Heart right ventricle (tissue), 16 donors: ENCODE measurements at places on chromosomes 16 and 17. TPM values are rescaled to one million over a fixed set of nuclear protein-coding genes. Genes with fewer than 3 reads are reported as not detected.
A peak's percentile ranks its signal among the peaks of the same experiment; 100 is the strongest.

GRCh38 chr17:12388226-12388625, 277.5 kb upstream of the MYOCD start:
- H3K36me3 ChIP-seq, result no peaks in the 10 kb centered on the region
- H3K27ac ChIP-seq, result no peak overlapping the region
- DNase-seq, result no peak

GRCh38 chr16:74577882-74578366, 29.0 kb downstream of the GLG1 start:
- H3K36me3 ChIP-seq, result no peaks in the 10 kb centered on the region
- H3K4me1 ChIP-seq, result peaks cover 44% of the 10 kb centered on the region
- H3K4me3 ChIP-seq, result no peak overlapping the region
- no peak for DNase-seq
- H3K27ac ChIP-seq, result no peak overlapping the region
- H3K27me3 ChIP-seq, result no peaks in the 10 kb centered on the region

- peaks cover 4% of the 10 kb centered on the region for H3K27me3 ChIP-seq
- H3K36me3 ChIP-seq, result no peaks in the 10 kb centered on the region
- H3K27ac ChIP-seq, result no peak overlapping the region
- DNase-seq, result no peak
Observed at GRCh38 chr16:12583237-12583897, 220.3 kb downstream of the CPPED1 start.

DNA sequence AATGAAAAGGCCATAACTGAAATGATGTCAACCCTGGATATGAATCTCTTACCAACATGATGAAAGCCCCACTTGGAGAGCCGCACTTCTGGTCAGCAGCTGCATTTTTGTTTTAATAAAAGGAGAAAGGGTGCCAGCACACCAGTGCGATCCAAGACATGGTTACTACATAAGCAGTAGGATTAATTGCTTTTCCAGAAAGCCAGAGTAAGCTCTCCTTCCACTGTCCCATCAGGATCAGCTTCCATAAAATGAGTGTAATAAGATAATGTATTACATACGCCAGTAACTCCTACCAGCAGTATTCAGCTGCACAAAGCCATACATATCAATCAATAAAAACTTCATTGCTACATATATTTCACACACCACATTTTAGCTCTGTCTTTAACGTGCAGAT, 26.3 kb upstream of the NACA2 start:
- no peak overlapping the region for H3K27ac ChIP-seq
- no peaks in the 10 kb centered on the region for H3K36me3 ChIP-seq
- no peaks in the 10 kb centered on the region for H3K4me1 ChIP-seq
- no peaks in the 10 kb centered on the region for H3K27me3 ChIP-seq

DNA sequence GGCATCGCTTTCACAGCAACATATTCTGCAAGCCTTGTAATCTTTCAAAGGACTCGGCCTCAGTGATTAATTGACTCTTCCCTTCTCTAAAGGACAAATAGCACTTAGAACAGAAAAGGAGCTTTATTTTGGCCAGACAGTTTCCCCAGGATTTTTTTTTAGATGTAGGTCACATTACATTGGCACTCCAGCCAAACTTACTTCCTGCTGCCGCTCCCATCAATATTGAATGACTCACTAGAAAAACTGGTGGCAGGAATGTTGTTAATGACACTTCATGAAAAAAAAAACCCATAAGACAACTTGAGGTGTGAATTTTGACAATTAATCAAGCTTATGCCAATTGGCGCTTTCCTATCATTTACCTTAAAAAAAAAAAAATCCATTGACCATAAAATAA, 432.6 kb downstream of the TOX3 start:
- no peak overlapping the region for H3K4me3 ChIP-seq
- H3K36me3 ChIP-seq, result no peaks in the 10 kb centered on the region
- H3K4me1 ChIP-seq, result no peaks in the 10 kb centered on the region
- H3K27me3 ChIP-seq, result no peaks in the 10 kb centered on the region

- no peaks in the 10 kb centered on the region for H3K27me3 ChIP-seq
- DNase-seq, result peak; percentile 59
- peak overlapping the region; percentile 97 for H3K27ac ChIP-seq
- H3K4me3 ChIP-seq, result no peak overlapping the region
Observed at GRCh38 chr17:73293480-73293911, 18.3 kb downstream of the CDC42EP4 start.

DNA sequence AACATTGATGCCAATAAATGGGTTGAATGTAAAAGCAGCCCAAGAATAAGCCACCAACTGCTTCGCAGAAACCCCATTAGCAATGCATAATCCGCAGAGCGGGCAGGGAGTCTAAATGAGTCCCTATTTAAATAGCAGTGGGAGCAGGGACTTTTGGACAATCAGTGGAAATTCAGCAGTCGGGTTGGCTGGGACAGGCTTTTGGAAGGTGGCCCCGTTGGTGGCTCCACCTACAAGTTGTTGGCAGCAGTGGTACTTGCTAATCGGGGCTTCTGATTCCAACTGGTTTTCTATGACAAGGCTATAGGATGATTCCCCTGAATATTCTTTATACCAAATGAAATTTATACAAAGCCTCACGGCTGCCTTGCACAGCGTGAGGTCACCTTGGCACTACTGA, 86.3 kb downstream of the WDR59 start:
- DNase-seq, result no peak
- no peak overlapping the region for H3K4me3 ChIP-seq
- no peak overlapping the region for H3K27ac ChIP-seq
- peaks cover 2% of the 10 kb centered on the region for H3K4me1 ChIP-seq

GRCh38 chr17:31499771-31500554, 108.5 kb downstream of the RAB11FIP4 start:
- no peaks in the 10 kb centered on the region for H3K4me1 ChIP-seq
- H3K27me3 ChIP-seq, result no peaks in the 10 kb centered on the region
- H3K4me3 ChIP-seq, result no peak overlapping the region
- peak; percentile 71 for DNase-seq
- H3K36me3 ChIP-seq, result no peaks in the 10 kb centered on the region

- no peaks in the 10 kb centered on the region for H3K4me1 ChIP-seq
- DNase-seq, result no peak
- no peaks in the 10 kb centered on the region for H3K36me3 ChIP-seq
- H3K4me3 ChIP-seq, result no peak overlapping the region
- no peak overlapping the region for H3K27ac ChIP-seq
- H3K27me3 ChIP-seq, result no peaks in the 10 kb centered on the region
Observed at GRCh38 chr17:70829876-70830275, 660.5 kb downstream of the KCNJ2 start.

DNA sequence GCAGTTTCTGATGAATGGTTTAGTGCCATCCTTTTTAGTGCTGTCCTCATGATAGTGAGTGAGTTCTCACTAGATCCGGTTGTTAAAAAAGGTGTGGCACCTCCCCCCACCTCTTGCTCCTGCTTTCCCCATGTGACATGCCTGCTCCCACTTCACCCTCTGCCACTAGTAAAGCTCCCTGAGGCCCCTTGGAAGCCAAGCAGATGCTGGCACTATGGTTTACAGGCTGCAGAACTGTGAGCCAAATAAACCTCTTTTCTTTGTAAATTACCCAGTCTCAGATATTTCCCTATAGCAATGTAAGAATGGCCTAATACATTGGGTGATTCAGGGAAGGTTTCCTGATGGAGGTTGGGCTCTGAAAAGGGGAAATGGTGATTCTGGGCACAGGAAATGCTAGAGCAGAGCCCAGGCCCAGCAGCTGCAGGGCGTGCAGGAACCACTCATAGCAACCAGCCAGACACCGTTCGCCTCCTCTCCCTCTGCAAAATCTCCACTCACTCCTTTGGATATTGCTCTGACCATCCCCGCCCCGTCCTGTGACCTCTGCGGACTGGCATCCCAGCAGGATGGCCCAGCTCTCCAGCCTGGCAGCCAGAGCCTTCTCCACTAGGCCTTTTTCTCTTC, 2.6 kb upstream of the ADORA2B start:
- no peaks in the 10 kb centered on the region for H3K27me3 ChIP-seq
- no peak overlapping the region for H3K27ac ChIP-seq
- no peaks in the 10 kb centered on the region for H3K36me3 ChIP-seq

GRCh38 chr16:56048425-56049105, 142.7 kb upstream of the GNAO1 start:
- DNase-seq, result no peak
- no peak overlapping the region for H3K4me3 ChIP-seq
- H3K27me3 ChIP-seq, result no peaks in the 10 kb centered on the region
- H3K27ac ChIP-seq, result no peak overlapping the region

GRCh38 chr17:27478901-27479538, 22.8 kb downstream of the KSR1 start:
- peaks cover 17% of the 10 kb centered on the region for H3K4me1 ChIP-seq
- H3K27ac ChIP-seq, result no peak overlapping the region
- H3K36me3 ChIP-seq, result no peaks in the 10 kb centered on the region
- no peaks in the 10 kb centered on the region for H3K27me3 ChIP-seq

- H3K27ac ChIP-seq, result no peak overlapping the region
- no peak for DNase-seq
- no peaks in the 10 kb centered on the region for H3K4me1 ChIP-seq
- no peaks in the 10 kb centered on the region for H3K27me3 ChIP-seq
- H3K36me3 ChIP-seq, result no peaks in the 10 kb centered on the region
Observed at GRCh38 chr16:56116577-56116964, 74.7 kb upstream of the GNAO1 start.

GRCh38 chr17:64015447-64015846, 5.0 kb downstream of the ICAM2 start:
- no peak overlapping the region for H3K4me3 ChIP-seq
- H3K27me3 ChIP-seq, result no peaks in the 10 kb centered on the region
- peak overlapping the region; percentile 61 for H3K27ac ChIP-seq
- peaks cover 28% of the 10 kb centered on the region for H3K4me1 ChIP-seq
- no peak for DNase-seq
- no peaks in the 10 kb centered on the region for H3K36me3 ChIP-seq

GRCh38 chr17:57288773-57289121, 32.4 kb downstream of the MSI2 start:
- H3K4me1 ChIP-seq, result peaks cover 19% of the 10 kb centered on the region
- H3K4me3 ChIP-seq, result no peak overlapping the region
- no peak for DNase-seq

- no peak overlapping the region for H3K4me3 ChIP-seq
- no peak for DNase-seq
- H3K27ac ChIP-seq, result no peak overlapping the region
- peaks cover 56% of the 10 kb centered on the region for H3K4me1 ChIP-seq
- peaks cover 43% of the 10 kb centered on the region for H3K36me3 ChIP-seq
- no peaks in the 10 kb centered on the region for H3K27me3 ChIP-seq
Observed at GRCh38 chr17:40020146-40020545, 4.9 kb downstream of the CSF3 start.

DNA sequence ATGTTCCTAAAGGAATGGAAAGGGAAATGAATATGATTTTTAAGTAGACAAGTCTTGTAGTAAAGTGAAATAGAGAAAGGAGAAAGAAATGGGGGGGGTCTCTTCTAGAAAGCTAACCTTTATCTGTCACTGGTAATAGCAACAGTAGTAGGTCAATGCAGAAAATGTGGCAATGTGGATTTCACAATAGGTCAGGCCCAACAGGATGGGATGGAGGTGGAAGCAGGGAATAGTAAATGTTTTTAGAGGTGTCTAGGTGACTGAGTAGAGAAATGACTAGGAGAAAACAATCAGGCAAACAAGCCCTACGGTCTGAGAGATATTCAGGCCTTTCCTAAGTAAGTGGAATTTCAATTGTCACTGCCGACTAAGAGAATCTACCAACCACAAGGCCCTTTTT, 6.0 kb upstream of the RSKR start:
- no peak overlapping the region for H3K27ac ChIP-seq
- no peak overlapping the region for H3K4me3 ChIP-seq
- no peak for DNase-seq
- no peaks in the 10 kb centered on the region for H3K27me3 ChIP-seq

GRCh38 chr17:67386965-67387551, 10.0 kb downstream of the PITPNC1 start:
- H3K4me3 ChIP-seq, result no peak overlapping the region
- no peak for DNase-seq
- no peaks in the 10 kb centered on the region for H3K36me3 ChIP-seq

- H3K4me1 ChIP-seq, result no peaks in the 10 kb centered on the region
- H3K27me3 ChIP-seq, result peaks cover 9% of the 10 kb centered on the region
- DNase-seq, result no peak
- no peak overlapping the region for H3K4me3 ChIP-seq
- no peaks in the 10 kb centered on the region for H3K36me3 ChIP-seq
Observed at GRCh38 chr16:77963185-77964044, 58.9 kb upstream of the CLEC3A start.

GRCh38 chr17:75406222-75406615, 741 bp upstream of the GRB2 start:
- DNase-seq, result no peak
- peaks cover 36% of the 10 kb centered on the region for H3K4me1 ChIP-seq
- H3K4me3 ChIP-seq, result peak overlapping the region; percentile 99
- H3K36me3 ChIP-seq, result no peaks in the 10 kb centered on the region
- no peak overlapping the region for H3K27ac ChIP-seq

- H3K4me3 ChIP-seq, result no peak overlapping the region
- no peaks in the 10 kb centered on the region for H3K4me1 ChIP-seq
- DNase-seq, result no peak
- no peaks in the 10 kb centered on the region for H3K27me3 ChIP-seq
Observed at GRCh38 chr16:53781023-53781605, 77.2 kb downstream of the FTO start.

DNA sequence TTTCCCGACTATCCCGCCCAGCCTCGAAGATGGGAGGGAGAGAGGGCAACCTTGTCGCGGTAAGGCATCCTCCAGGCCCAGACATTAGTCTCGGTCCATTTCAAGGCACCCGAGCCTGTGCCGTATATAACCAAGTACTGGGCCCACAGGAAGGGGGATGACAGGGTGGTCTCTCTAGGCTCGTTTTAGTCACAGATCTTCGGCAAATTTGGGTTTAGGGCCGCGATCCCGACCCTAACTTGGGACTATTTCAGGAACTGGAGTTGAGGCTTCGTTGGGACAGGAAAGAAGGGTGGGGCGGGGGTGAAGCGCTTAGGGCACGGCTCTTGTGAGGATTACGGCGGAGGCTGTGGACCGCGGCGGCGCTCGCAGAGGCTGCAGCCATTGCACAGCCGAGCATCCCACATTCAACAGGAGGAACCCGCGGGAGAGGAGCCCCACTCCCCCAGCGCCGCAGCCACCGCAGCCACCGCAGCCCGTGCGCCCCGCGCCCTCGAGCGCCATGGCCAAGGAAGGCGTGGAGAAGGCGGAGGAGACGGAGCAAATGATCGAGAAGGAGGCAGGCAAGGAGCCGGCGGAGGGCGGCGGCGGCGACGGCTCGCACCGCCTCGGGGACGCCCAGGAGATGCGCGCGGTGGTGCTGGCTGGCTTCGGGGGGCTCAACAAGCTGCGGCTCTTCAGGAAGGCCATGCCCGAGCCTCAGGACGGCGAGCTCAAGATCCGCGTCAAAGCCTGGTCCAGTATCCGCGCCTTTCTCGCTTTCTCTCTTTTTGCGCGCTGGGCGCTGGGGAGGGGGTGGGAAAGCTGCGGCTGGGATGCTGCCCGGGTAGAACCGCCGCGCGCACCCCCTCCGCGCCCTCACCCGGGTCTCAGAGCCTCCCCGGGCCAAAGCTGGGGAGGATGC, at the start of gene VAT1L:
Gene VAT1L (plus strand): TSS at position 384 of the 904 bp plus-strand sequence. CDS start 119 bp downstream, at position 503.
- H3K27me3 ChIP-seq, result peaks cover 49% of the 10 kb centered on the region
- H3K4me1 ChIP-seq, result no peaks in the 10 kb centered on the region
- H3K27ac ChIP-seq, result no peak within 1 kb of the TSS
- H3K4me3 ChIP-seq, result peak within 1 kb of the TSS; percentile 45
- DNase-seq, result peak; percentile 30

ZPBP2 gene
- polyA plus RNA-seq, result not detected

SIRT7 gene
- polyA plus RNA-seq, result 15.7 TPM

NFAT5 gene
- polyA plus RNA-seq, result 5.6 TPM

ULK2 gene
- 2.9 TPM for polyA plus RNA-seq

PSMB3 gene
- polyA plus RNA-seq, result 359 TPM

CUEDC1 gene
- polyA plus RNA-seq, result 26.9 TPM

SEC14L5 gene
- 0.04 TPM for polyA plus RNA-seq

SLC6A4 gene
- 0.52 TPM for polyA plus RNA-seq

NHERF2 gene
- 314 TPM for polyA plus RNA-seq
